ENCODE measurements at places on chromosomes 1 and 21. TPM values are rescaled to one million over a fixed set of nuclear protein-coding genes. Genes with fewer than 3 reads are reported as not detected.

- no peak for DNase-seq
- peaks cover 8% of the 10 kb centered on the region for H3K4me1 ChIP-seq
- H3K4me3 ChIP-seq, result no peak overlapping the region
- H3K27me3 ChIP-seq, result no peaks in the 10 kb centered on the region
These were observed 26.5 kb upstream of the TRIM45 start for GRCh38 chr1:117147856-117148588.

MTFR1L gene
- 24.3 TPM for total RNA-seq

SNX7 gene
- total RNA-seq, result not detected

TNFRSF18 gene
- 0.90 TPM for total RNA-seq

GRCh38 chr1:222165629-222166028 lies 382.3 kb downstream of the HHIPL2 start:
- H3K4me1 ChIP-seq, result no peaks in the 10 kb centered on the region
- no peaks in the 10 kb centered on the region for H3K27me3 ChIP-seq
- no peaks in the 10 kb centered on the region for H3K36me3 ChIP-seq
- no peak for DNase-seq
- no peak overlapping the region for H3K27ac ChIP-seq
- H3K4me3 ChIP-seq, result no peak overlapping the region
